ENCODE measurements at places on chromosomes 6 and 20. TPM values are rescaled to one million over a fixed set of nuclear protein-coding genes. Genes with fewer than 3 reads are reported as not detected.

Gene CD24
- 1.3 TPM for total RNA-seq

DNA sequence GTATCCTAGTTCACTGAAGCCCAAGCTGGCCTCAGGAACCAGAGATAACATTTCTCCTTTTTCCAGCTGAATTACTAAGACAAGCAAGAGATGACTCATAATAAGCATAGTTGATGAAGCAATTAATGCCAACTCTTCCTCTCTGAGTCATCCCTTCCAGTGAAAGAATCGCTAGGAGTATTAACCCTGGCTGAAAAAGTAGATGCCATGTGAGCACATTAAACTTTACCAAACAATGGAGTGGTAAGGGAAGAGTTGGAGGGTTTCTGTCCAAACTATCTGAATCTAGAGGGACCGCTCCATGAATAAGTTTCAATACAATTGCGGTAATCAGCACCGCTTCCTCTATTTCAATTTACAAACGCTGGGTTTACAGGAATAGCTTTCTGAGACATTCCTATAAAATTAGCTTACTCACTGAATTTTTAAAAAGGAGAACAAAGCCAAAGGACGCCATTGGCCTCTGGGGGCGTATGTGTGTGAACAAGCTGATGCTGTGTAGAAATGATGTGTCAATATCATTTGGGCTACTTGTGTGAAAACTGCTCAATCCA lies 48.3 kb downstream of the ATXN1 start:
- H3K27me3 ChIP-seq, result no peaks in the 10 kb centered on the region
- no peak for DNase-seq
- H3K4me3 ChIP-seq, result peak overlapping the region; percentile 3
- peak overlapping the region; percentile 96 for H3K27ac ChIP-seq
- H3K36me3 ChIP-seq, result peaks cover 1% of the 10 kb centered on the region
- H3K4me1 ChIP-seq, result peaks cover 34% of the 10 kb centered on the region

DNA sequence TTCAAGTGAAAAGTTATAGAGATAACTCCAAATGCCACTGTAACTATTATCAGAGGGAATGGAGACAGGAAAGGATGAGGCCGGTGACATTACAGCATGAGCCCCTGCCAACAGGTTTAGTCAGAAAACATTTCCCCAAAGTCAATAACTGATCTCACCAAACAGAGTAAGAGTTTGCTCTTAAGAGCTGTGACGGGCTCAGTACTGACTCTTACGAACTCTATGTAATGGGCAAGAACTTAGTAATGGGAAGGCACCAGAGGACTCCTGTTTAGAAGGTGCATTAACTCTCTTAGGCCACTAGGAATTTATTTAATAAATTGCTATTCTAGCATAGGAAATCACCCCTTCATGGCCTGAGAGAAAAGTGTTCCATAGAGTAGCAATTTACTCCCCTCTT lies 76.8 kb downstream of the SAMD5 start:
- no peaks in the 10 kb centered on the region for H3K27me3 ChIP-seq
- H3K4me1 ChIP-seq, result peaks cover 48% of the 10 kb centered on the region
- no peak overlapping the region for H3K27ac ChIP-seq
- DNase-seq, result no peak

Gene CD40
- not detected for total RNA-seq

- H3K4me3 ChIP-seq, result no peak overlapping the region
- H3K36me3 ChIP-seq, result no peaks in the 10 kb centered on the region
- DNase-seq, result no peak
- H3K4me1 ChIP-seq, result no peaks in the 10 kb centered on the region
These were observed 169.2 kb downstream of the SAMD5 start for GRCh38 chr6:147677647-147678046.

GRCh38 chr6:131488780-131489179 lies 84.2 kb upstream of the ARG1 start:
- no peak for DNase-seq
- no peaks in the 10 kb centered on the region for H3K27me3 ChIP-seq
- H3K27ac ChIP-seq, result no peak overlapping the region
- no peaks in the 10 kb centered on the region for H3K36me3 ChIP-seq
- no peak overlapping the region for H3K4me3 ChIP-seq

- H3K4me1 ChIP-seq, result peaks cover 25% of the 10 kb centered on the region
- H3K27me3 ChIP-seq, result peaks cover 31% of the 10 kb centered on the region
- no peak overlapping the region for H3K27ac ChIP-seq
- H3K4me3 ChIP-seq, result no peak overlapping the region
These were observed 16.2 kb downstream of the GABRR2 start for GRCh38 chr6:89298680-89299465.

DNA sequence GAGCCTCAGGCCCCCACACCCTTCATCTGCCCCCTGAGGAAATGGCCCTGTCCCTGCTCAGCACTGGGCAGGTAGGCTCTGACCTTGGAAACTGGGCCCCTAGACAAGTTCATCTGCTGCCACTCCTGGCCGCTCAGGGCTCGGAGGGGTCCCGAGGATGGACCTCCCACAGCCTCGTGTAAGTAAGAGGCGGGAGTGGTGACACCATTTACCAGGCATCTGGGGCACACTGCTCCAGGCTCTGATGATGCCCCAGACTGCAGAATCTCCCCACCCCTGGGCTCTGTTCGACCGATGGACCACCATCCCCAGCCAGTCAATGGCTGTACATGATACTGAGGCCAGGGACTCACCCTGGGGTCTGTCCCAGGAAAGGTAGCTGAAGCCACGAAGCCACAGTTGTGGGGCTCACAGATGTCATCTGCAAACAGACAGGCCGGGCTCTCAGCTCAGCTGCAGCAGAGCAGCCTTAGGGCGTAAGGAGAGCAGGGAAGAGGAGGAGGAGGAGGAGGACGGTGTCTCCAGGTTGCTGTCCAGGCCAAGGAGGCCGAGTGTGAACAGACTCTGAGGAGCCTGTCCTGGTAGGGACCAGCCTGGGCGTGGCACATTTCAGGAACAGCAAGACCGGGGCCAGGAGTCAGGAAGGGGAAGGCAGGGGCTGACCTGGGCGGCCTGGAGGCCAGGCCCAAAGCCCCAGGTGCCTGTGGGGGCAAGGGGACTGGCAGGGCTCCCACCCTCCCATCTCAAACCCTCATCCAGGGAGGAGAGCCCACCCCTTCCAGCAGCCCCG lies 300.4 kb downstream of the TAF4 start:
- no peaks in the 10 kb centered on the region for H3K4me1 ChIP-seq
- no peak for DNase-seq
- H3K36me3 ChIP-seq, result no peaks in the 10 kb centered on the region
- peaks cover 32% of the 10 kb centered on the region for H3K27me3 ChIP-seq
- H3K27ac ChIP-seq, result no peak overlapping the region

Gene TTLL9
- 0.37 TPM for total RNA-seq

DNA sequence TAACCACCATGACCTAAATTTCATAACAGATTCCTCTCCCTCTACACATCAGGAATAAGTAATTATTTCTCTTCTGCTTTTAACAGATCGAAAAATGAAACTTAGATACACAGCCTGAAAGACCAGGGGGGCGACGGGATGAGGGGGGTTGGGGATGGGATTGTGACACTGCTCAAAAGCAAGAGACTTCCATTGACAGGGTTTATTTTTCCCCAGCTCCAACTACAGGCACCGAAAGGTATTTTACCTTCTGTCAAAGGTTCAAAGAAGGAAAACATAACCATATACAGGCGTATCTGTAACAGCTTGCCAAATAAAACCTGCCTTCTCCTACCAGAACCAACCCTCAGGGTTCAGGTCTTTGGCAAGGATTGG lies 1.3 kb downstream of the EPHA7 start:
- peak overlapping the region; percentile 92 for H3K27ac ChIP-seq
- DNase-seq, result no peak
- H3K4me1 ChIP-seq, result peaks cover 37% of the 10 kb centered on the region
- H3K36me3 ChIP-seq, result no peaks in the 10 kb centered on the region
- peak overlapping the region; percentile 87 for H3K4me3 ChIP-seq
- no peaks in the 10 kb centered on the region for H3K27me3 ChIP-seq

- H3K36me3 ChIP-seq, result peaks cover 10% of the 10 kb centered on the region
- DNase-seq, result no peak
- no peaks in the 10 kb centered on the region for H3K27me3 ChIP-seq
- peak overlapping the region; percentile 50 for H3K27ac ChIP-seq
These were observed 10.8 kb upstream of the CPNE5 start for GRCh38 chr6:36850021-36850420.

Gene CD109
- 33.1 TPM for total RNA-seq

DNA sequence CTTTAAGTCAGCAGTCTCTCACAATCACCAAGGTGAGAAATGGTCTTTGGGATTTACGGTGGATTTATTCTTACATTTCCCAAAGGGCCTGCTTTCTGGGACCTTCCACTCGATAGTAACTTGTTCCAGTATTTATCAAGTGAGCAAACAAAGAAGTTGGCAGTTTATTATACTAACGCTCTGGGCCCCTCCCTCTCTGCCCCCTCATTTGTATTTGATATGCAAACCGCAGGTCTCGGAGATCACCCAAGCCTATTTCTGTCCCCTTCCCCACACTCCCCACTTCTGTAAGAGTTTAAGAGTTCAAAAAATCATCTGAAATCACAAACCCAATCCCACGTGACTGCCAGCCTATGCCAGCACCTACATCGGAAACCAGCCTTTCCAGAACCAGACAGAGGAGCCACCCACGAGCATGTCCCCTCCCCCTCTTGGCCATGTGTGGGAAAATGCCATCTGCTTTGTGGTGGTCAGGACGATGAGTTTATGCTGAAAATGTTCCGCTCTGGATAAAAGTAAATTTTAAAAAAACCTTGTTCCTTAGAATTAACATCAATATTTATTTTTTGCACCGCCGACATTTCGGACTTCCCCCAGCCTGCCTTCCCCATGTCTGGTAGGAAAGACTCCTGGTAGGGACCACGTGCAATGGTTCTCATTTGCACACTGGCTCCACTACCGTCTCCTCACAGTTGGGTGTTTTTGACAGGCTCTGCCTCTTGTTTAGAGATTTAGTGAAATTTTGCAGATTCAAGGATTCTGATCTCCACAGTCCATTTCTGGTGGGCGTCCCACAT lies 281.0 kb downstream of the TFAP2C start:
- no peak for DNase-seq
- no peaks in the 10 kb centered on the region for H3K36me3 ChIP-seq
- H3K27ac ChIP-seq, result no peak overlapping the region

Gene PCED1A
- 34.0 TPM for total RNA-seq

DNA sequence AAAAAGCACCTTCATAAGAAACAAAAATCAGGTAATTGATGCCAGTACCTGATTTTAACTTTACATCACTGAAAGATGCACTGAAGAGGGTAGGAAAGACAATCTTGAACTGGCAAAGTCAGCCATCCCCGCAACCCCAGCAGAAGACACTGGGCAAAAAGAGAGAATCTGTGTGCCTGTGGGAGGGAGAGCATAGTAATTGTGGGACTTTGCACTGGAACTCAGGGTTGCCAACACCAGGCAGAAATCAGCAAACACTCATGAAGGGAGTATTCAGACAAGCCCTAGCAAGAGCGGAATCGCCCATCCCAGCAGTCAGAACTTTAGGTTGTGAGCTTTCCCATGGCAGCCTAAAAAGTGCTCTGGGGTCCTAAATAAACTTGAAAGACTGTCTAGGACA lies 344.6 kb upstream of the GJE1 start:
- no peaks in the 10 kb centered on the region for H3K27me3 ChIP-seq
- no peaks in the 10 kb centered on the region for H3K4me1 ChIP-seq
- peaks cover 4% of the 10 kb centered on the region for H3K36me3 ChIP-seq
- no peak overlapping the region for H3K27ac ChIP-seq
- DNase-seq, result no peak

GRCh38 chr6:2630891-2631571 lies 119.7 kb downstream of the MYLK4 start:
- no peaks in the 10 kb centered on the region for H3K27me3 ChIP-seq
- peak overlapping the region; percentile 81 for H3K27ac ChIP-seq
- no peak for DNase-seq
- H3K36me3 ChIP-seq, result no peaks in the 10 kb centered on the region
- H3K4me3 ChIP-seq, result no peak overlapping the region

DNA sequence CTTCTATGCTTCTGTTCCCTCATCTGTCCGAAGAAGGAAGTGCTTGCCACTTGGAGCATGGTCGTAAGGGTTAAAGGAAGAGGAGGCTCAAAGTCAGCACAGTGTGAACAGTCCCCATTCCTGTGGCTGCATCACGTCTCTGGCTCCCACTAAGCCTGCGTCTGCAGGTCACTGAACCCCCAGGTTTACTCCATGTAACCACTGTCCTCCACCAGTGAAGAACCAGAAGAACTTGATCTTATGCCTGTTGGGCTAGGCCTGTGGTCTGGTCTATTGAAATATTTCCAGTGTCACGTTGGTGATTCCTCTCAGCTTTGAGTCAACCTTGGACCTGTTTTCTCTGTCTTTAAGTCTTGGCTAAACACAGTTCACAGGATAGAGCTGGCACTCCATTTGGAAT lies 45.9 kb upstream of the SCP2D1 start:
- no peak overlapping the region for H3K27ac ChIP-seq
- H3K36me3 ChIP-seq, result peaks cover 11% of the 10 kb centered on the region
- no peak for DNase-seq
- no peaks in the 10 kb centered on the region for H3K4me1 ChIP-seq

- no peak overlapping the region for H3K27ac ChIP-seq
- no peaks in the 10 kb centered on the region for H3K27me3 ChIP-seq
- no peaks in the 10 kb centered on the region for H3K36me3 ChIP-seq
- DNase-seq, result no peak
- H3K4me1 ChIP-seq, result peaks cover 48% of the 10 kb centered on the region
These were observed 9.7 kb downstream of the TOP1 start for GRCh38 chr20:41038149-41038877.

DNA sequence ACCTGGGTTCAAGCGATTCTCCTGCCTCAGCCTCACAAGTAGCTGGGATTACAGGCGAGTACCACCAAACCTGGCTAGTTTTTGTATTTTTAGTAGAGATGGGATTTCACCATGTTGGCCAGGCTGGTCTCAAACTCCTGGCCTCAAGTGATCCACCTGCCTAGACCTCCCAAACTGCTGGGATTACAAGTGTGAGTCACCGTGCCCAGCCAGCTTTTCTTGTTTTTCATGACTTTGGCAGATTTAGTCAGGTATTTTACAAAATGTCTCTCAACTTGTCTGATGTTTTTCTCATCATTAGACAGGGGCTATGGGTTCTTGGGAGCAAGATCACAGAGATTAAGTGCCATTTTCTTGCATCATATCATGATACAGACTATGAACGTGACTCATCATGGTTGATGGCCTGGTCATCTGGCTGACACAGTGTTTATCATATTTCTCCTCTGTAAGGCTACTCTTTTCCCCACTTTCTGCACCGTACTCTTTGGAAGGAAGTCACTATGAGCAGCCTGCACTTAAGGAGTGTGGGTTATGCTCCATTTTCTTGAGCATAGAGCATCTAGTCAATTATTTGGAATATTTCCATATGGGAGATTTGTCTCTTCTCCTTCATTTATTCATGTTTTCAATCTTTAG lies 67.8 kb downstream of the RNF182 start:
- no peaks in the 10 kb centered on the region for H3K36me3 ChIP-seq
- H3K4me3 ChIP-seq, result no peak overlapping the region
- H3K4me1 ChIP-seq, result peaks cover 5% of the 10 kb centered on the region
- no peak for DNase-seq
- H3K27ac ChIP-seq, result no peak overlapping the region
- no peaks in the 10 kb centered on the region for H3K27me3 ChIP-seq

DNA sequence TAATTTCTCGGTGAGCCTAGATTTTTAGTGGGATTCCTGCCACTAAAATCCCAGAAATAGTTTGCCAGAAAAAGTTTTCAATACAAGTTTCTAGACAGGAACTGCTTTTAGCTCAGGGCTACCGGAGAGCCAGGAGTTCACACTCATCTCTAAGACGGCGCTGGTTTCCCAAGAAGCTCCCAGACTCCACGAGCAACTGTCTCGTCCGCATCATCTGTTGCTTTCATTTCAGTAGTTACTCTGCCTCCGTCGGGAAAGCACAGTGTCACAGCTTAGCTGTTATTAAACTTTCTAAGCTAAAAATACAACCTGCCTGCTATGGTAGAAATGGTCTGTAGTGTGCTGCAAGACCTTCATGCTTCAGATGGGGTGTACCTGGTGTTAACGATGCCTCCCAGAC lies 197.3 kb upstream of the SNX9 start:
- H3K27ac ChIP-seq, result no peak overlapping the region
- H3K4me3 ChIP-seq, result no peak overlapping the region
- H3K4me1 ChIP-seq, result peaks cover 11% of the 10 kb centered on the region
- H3K36me3 ChIP-seq, result no peaks in the 10 kb centered on the region
- no peak for DNase-seq
- H3K27me3 ChIP-seq, result no peaks in the 10 kb centered on the region

Gene LRRC73
- total RNA-seq, result 0.24 TPM
